ENCODE measurements at places on chromosomes 6 and 20. TPM values are rescaled to one million over a fixed set of nuclear protein-coding genes. Genes with fewer than 3 reads are reported as not detected.

The TMEM242 gene
- 13.5 TPM for total RNA-seq

The WDR46 gene
- total RNA-seq = 31.7 TPM

The HSPA12B gene
- 4.1 TPM for total RNA-seq

The EDN3 gene
- total RNA-seq = 31.1 TPM

The MED20 gene
- 21.8 TPM for total RNA-seq

The CGA gene
- 10.0 TPM for total RNA-seq

The RSPO4 gene
- total RNA-seq = 0.39 TPM

The SYCP2 gene
- 2.4 TPM for total RNA-seq

The NRSN1 gene
- total RNA-seq = 16.1 TPM

The SMOC2 gene
- 96.0 TPM for total RNA-seq

The SNRNP48 gene
- total RNA-seq = 15.6 TPM
